ENCODE measurements at places on chromosomes 12 and 14.

GRCh38 chr14:87457720-87458119 lies 535.3 kb downstream of the GALC start:
- DNase-seq, result no peak

GRCh38 chr14:88559852-88560251 lies 3.0 kb upstream of the ZC3H14 start:
- no peak for DNase-seq

- DNase-seq, result no peak
Measured at GRCh38 chr12:51246254-51246853, 7.7 kb downstream of the DAZAP2 start.

DNA sequence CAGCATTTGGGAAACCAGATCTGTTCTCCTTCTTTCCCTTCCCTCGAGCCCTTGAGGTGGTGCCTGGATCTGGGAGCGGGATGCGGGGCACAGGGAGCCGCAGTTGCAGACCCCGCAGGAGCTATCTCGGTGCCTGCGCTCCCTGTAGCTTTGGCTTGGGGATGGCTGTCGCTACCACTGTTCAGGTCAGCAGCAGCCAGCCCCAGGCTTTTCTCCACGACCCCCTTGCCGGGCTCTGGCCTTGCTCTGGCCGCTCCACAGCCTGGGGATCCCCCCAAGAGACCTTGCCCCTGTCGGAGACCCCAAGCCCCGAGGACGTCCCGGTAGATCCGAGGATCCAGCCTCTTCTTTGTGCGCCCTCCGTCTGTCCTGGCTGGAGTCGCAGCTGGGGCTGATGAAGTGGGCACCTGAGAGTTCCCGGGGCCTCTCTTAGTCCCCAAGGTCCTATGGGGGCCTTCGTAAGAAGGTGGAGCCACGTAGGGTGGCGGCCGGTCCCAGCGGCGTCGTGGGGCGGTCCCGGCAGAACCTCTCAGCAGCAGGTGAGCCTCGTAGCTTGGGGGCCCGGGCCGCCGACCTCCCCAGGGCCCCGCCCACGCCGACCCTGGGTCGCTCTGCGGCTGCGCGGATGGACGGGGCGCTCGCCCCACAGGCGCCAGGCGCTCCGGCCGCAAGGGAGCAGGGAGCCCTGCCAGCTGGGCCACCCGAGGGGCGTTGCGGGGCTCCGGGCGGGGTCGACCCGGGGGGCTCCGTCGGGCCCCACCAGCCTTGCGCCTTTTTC lies 1.3 kb downstream of the DDN start:
- peak; percentile 82 for DNase-seq

DNA sequence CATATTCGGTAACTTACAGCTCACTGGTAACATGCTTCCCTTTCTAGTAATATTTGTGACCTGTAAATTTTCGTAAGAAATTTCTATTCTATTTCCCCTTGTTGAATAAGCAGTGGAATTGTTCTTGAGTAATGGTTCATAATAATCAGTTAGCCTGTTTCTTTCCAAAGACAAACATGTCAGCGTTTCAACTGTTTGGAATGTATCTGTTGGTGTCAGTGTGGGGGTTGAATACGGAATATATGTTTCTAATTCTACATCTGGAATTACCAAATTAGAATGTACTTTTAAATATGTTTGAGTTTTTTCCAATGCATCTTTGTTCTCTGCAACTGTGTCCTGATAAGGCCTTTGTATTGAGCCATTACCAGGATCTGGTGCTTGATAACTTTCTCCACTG lies 2.0 kb downstream of the BBS10 start:
- DNase-seq, result no peak

DNA sequence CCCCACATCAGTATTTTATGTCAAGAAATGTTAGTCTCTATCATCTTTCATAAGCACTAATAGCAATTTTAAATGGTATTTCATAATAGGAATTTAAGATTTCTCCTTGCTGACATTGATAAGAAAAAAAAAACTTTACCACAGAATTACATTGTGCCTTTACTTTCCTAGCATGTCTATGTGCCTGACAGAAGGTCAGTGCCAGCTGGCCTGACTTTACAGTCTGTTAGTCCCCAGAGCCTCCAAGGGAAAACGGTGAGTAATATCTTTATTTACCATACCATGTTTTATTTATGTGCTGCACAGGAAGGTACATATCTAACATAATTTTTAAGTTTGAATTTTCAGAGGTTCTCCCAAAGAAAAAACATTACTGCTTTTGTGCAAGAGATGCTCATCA lies 152.0 kb upstream of the AEBP2 start:
- no peak for DNase-seq

DNA sequence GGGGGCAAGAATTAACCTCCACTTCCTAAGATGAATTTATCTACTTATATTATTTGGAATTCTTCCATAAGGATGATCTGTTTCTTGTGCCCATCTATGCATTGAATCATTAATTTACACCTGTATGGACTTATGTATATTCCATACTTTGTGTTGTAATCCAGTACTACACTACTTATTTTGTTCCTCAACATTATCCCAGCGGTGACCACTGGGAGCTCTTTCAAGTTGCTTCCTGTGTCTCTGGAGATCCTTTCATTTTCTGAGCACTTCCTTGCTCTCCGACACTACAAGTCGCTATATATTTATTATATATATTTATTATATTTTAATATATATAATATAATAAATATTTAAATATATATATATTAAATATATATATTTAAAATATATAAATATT lies 54.9 kb upstream of the SCN8A start:
- DNase-seq, result no peak

DNA sequence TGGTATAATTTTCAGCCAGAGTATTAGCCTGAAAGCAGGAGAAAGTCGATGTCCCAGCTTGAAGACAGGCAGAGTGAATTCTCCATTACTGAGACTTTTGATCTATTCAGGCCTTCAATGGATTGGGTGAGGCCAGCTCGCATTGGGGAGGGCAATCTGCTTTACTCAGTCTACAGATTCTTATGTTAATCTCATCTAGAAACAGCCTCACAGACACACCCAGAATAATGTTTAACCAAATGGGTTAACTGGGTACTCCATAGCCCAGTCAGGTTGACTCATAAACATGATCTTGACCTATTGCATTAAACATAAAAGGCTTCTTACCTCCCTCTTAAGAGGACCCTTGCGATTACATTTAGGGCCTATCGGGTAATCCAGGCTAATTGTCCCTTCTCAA lies 118.0 kb downstream of the KTN1 start:
- DNase-seq, result no peak

GRCh38 chr14:42045383-42045782 lies 438.7 kb downstream of the LRFN5 start:
- no peak for DNase-seq

DNA sequence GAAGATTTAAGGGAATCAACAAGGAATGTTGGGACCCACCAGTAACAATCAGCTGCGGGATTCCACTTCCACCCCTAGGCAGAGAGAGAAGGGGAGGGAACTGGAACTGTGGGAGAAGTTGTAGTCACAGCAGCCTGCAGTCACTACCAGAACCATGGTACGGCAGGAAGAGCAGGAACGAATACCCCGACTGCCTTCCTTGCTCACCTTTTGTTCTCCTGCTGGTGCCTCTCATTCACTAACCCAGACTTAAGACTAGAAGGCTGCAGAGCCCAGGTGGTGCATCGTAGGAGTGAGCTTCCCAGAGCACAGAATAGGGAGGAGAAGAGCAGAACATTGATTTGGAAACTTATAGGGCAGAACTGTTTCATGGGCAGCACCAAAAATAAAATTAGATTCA lies 154.2 kb downstream of the DYRK2 start:
- DNase-seq, result no peak

- DNase-seq, result no peak
Measured at GRCh38 chr12:120119271-120119973, 2.9 kb upstream of the RAB35 start.

All from D721Med (cell line).